ENCODE measurements at places on chromosomes 16 and 17.
A peak's percentile ranks its signal among the peaks of the same experiment; 100 is the strongest.

GRCh38 chr17:72139212-72139611 is 18.4 kb downstream of the SOX9 start:
- DNase-seq, result no peak

GRCh38 chr17:61221597-61222471 is 177.8 kb upstream of the TBX2 start:
- no peak for DNase-seq

DNA sequence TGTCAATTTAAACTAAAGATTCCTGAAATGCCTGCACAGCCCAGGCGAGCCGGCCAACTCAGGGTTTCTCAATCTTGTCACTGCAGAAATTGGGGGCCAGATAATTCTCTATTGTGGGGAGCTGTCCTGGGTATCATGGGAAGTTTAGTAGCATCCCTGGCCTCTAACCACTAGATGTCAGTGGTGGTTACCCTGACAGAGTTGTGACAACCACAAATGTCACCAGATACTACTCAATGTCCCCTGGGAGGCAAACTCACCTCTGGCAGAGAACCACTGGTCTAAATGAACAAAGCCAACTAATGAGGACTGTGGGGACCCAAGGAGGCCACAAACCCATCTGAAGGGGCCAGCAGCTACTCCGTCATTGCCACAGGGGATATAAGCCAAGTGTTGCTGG is 90.9 kb downstream of the MYH11 start:
- DNase-seq, result peak; percentile 23

DNA sequence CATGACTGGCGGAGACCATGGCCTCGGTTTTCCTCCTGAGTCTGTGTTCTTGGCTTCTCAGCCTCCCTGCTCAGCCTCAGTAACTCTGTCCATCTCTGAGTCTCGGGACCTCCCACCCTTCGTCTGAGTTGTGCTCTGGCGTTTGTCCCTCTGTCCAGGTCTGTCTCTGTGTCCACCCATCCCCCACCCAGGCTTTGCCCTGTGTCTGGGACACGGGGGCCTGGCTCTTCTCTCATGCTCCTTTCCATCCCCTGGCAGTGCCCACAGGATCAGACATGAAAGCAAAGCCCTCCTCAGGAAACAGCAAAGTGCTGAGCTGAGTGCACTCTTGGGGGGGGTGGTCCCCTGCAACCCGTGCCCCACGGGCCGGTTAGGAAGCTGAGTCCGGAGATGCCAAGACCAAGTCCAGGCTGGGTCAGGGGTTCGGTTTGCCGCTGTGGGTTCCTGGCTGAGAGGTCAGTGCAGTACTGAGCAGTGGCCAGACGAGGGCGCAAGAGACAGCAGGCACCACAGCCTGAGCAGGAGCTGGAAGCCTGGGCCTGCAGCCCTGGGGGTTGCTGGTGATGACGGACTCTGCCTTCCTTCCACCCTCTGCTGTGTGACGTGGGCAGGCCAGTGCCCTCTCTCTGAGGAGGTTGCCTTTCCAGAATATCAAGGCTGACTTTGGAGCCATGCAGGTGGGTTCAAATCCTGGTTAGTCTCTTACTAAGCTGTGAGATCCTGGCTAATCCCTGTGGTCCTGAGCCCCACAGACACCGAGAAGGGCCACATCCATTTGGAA is 2.5 kb downstream of the P2RX1 start:
- DNase-seq, result no peak

GRCh38 chr17:47895347-47895855 is 635 bp upstream of the SP2 start:
- DNase-seq, result no peak

GRCh38 chr17:16027708-16028584 is 28.3 kb downstream of the TTC19 start:
- no peak for DNase-seq

DNA sequence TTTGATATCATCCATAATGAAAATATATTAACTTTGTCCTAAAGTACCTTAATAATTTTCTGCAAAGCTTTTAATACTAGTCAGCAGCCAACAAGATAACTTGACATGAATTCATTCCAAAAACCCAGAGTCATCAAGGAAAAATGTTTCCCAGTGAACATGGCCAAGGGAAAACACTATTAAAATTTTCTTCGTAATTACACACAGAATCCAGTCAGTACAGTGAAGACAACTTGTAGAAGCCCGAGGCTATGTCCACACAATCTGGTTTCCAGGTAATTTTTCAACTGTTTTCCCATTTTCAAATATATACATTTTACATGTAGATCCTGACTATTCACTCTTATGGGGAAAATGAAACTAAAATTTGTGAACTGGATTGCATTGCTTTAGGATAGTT is 600.9 kb downstream of the CDH8 start:
- no peak for DNase-seq

DNA sequence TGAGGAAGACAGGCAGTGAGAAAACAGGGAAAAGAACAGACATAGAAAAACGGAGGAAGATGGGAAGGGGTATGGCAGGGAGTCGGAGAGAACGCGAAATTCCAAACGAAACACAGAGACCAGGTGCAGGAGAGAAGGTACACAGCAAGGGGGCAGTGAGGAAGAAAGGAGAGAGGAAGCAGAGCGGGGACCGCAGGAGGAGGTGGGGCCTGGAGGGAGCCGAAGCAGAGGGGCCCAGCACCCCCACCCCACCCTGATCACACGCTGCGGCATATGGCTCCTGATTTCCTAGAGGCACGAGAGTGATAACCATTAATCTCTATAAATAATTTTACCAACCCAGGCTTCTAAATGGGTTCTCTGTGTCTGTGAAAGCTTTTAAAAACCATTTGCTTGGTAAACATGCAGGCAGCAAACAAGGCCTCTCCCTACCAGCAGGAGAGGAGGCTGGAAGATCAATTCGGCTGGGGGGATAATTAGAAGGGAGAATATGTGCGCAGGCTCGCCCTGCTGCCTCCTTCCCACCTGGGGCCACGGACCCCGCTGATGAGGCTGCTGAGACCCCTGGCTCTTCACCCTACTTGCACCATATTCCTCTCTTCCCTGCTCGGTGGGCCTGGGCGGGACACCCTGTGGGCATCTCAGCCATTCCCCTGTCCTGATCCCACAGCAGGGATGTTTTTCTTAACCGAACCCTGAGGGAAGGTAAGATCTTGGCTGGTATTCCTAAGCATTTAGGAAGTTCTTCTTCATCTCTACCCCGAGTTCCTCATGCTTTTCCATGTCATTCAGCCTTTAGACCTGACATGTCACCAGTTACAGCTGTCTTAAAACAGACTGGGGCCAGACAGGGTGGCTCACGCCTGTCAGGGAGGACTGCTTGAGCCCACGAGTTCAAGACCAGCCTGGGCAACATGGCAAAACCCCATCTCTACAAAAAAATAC is 86.7 kb downstream of the TMEM132E start:
- DNase-seq, result peak; percentile 54

DNA sequence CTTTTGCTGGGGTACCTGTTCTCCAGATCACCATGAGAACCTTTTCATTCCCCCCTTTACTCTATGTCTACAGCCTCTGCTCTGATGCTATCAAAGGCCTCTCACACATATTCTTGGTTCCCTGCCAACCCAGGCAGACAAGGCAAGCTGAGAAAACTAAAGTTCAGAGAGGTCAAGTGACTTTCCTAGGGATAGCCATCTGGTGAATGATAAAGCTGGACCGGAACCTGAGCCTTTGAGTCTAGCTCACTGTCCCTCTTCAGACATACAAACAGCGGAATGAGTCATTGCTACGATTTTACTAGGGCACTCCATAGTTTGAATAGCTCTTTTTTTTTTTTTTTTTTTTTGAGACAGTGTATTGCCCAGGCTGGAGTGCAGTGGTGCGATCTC is 73.3 kb downstream of the XYLT1 start:
- no peak for DNase-seq

- no peak for DNase-seq
Measured at GRCh38 chr16:47477679-47478078, 16.5 kb downstream of the PHKB start.

DNA sequence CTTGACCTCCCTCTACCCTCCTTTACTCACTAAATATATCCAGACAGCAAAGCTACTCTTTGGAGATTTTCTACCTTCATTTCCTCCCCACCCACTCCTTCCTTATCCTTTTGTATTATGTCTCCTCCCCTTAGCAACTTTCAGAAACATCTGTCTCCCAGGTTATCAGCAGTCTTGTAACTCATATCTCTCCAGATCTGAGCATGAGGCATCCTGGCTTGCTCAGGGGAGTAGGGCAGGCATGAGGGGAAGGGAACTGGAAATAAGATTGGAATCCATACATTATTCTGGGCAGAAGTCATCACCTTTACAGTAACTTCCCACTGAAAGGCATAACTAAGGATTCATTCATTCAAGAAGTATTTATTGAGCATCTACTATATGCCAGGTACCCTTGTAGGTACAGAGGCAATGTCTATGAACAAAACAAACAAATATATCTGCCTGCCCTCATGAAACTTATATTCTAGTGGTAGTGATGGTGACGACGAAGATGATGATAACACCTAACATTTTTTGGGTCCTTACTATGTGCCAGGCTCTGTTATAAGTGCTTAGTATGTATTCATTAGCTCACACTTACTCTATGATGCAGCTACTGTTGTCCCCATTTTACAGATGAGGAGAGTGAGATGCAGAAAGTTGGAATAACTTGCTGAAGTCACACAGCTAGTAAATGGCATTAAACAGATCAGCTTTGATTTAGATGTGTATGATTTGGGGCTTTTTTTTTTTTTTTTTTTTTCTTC is 123.9 kb upstream of the CACNG3 start:
- no peak for DNase-seq

- DNase-seq, result no peak
Measured at GRCh38 chr17:58331815-58332777, 3.5 kb upstream of the TSPOAP1 start.

GRCh38 chr17:9294661-9295210 is 273.4 kb downstream of the NTN1 start:
- no peak for DNase-seq

DNA sequence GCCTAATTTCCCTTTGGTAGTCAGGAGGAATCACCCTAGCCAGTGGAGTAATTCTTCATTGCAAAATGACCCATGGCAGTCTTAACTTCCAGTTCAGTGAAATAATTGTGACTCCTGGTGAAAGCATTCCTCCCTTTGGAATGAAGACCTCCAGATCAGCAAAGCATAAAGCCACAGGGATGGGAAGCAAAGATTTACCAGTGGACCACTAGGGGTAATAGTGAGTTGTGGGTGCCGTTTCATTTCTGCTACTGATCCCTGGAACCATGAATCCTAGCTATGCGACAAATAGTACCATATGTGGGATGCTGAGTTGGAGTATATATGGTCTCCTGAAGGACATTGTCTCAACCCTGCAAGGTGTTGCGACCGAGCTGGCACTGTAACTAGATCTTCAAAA is 13.7 kb downstream of the DYNLL2 start:
- no peak for DNase-seq

- no peak for DNase-seq
Measured at GRCh38 chr17:52738791-52739190, 580.3 kb upstream of the CA10 start.

DNA sequence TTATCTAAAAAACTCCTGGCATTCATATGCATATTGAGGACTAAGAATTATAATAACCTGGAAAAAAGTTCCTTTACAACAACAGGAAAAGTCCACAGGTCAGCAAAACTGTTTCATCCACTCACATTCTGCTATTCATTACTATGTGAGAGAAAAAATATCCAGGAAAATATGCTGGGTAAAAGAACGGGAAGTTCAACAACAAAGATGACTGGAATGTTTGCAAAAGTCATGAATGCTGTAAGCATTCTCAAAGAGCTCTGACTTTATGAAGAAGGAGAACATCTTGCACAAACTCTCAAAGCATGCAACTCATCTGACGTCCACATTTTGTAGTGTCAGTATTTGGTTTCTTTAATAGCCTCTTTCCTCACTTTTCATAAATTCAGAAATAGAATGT is 56.9 kb upstream of the ALDH3A1 start:
- DNase-seq, result no peak

DNA sequence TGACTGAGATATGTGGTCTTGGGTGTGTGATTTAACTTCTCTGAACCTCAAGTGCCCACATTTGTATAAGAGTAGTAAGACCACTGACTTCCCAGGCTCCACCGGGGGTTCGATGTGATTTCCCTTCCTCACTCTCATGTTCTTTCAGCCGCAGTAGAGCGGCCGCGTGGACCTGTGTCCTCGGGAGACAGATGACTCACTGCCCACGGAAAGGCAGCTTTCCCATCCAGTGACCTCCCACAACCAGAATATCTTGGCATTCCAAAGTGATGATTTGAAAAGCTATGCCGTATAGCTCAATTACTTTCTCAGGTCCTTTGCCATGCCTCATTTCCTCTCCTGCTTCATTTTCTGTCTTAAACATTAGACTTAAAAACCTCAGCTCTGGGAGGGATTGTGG is 73.6 kb downstream of the IL21R start:
- DNase-seq, result no peak

GRCh38 chr16:50640391-50640790 is 40.7 kb downstream of the SNX20 start:
- no peak for DNase-seq

DNA sequence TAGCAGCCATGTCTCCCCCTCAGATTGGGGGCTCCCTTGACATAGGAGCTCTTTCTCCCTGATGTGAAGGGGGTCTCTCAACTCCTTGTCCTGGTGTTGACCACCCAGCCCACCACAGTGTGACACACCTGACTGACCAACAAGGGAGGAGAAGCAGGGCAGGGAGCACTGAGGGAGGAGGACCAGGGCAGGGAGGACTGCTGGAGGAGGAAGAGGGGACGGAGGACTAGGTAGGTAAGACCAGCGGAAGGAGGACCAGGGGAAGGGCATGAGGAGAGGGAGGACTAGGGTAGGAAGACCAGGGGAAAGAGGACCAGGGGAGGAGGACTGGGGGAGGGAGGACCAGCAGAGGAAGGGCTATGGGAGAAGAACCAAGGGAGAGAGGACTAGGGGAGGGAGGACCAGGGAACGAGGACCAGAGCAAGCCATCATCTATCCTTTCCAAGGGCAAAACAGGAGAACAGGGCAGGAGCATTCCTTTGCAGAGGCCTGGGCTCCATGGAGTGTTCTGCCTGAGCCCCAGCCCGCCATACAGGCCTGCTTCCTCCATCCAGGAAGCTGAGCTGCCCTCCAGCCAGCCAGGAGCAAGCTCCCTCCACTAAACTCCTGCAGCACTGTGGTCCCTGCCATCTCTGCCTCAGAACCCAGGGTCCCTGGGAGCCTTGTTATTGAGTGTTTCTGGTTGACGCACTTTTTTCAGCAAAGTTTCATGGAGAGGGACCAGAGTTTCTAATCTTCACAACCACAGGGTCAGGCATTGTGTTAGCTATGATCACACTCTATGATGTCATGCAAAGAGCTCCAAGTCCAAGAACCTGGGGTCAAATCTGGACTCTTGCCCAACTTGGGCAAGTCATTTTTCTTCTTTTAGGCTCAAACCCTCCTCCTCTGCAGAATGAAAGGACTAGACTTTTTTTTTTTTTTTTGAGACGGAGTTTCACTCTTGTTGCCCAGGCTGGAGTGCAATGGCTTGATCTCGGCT is 15.4 kb upstream of the KRT17 start:
- DNase-seq, result no peak

- peak; percentile 44 for DNase-seq
Measured at GRCh38 chr16:84845496-84846002, 25.8 kb downstream of the CRISPLD2 start.

DNA sequence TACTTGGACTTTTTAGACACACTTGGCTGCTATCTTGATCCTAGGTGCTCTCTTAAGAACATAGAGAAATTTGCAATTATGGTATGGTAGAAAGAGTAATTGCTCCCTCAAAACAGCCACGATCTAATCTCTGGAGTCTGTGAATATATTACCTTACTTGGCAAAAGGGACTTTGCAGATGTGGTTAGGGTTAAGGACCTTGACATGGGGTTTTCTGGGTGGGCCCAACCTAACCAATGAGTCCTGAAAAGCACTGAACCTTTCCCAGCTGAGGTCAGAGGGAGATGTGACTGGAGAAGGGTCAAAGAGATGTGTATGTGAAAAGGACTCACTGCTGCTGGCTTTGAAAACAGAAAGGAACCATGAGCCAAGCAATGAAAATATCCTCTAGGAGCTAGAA is 26.7 kb upstream of the MED13 start:
- DNase-seq, result no peak
